ENCODE measurements at places on chromosomes 2 and 18.

DNA sequence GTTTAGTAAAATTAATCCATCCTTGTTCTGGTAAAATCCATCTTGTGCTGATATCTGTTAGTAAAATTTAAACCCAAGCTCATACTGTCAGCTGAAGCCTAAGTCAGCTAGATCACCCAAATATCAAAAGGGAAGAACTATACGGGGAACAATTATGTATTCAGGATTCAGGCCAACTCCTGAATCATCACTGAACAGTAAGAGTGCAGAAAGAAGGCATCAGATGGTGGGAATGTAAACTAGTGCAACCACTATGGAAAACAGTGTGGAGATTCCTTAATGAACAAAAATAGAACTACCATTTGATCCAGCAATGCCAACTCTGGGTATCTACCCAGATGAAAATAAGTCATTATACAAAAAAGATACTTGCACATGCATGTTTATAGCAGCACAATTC, 81.8 kb downstream of the RAPGEF4 start:
- DNase-seq = no peak

- DNase-seq = no peak
These were observed 21.1 kb downstream of the BABAM2 start for GRCh38 chr2:27911458-27912210.

DNA sequence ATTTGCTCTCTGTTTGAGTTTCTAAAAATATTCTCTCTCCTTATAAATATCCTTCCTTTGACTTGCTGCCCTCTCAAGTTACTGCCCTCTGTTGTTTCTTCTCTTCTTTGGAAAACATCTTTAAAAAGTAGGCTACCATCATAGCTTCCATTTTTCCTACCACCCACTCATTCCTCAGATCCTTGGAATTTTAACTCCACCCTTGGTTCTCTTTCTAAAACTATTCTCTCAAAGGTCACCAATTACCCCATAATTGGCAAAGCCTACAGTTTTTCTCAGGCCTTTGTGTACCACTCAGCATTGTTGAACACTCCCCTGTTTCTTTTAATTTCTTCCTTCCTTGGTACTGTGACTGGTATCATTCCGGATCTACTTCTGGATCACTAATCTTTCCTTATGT, 43.0 kb upstream of the ITGAV start:
- DNase-seq = no peak

DNA sequence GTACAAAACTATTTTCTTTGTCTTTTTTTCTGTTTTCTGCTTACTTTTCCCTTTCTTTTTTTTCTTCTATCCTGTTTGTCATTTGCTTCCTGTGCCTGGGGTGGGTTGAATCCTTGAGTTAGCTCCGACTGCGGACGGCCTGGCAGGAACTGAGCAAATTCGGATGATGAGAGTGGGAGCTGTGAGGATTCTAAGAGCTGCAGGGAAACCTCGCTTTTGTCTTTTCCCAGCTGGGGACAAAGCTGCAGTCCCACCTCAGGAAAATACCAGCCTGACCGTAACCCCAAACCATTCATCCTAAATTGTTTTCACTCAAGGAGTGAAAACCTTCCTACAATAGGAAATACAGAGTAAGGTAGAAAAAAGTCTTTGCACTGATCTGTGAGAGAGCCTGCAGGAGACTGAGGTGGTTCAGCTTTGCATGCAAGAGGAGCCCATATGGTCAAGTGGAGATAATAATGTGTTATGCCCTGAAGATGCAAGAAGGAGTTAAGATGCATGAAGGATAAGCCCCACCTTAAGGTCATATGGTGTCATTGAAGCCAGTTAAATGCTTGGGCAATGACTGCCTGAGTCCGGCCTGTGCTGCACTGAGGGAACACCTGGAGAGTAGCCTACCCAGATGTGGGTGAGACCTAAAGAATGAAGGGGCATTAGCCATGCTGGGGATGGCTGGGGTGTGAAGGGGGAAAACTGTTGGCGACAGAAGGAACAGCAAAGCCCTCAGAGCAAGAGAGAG, 31.7 kb upstream of the ARL4C start:
- no peak for DNase-seq

GRCh38 chr2:8282858-8283252, 399.0 kb upstream of the ID2 start:
- DNase-seq = no peak

- DNase-seq = no peak
These were observed 143.5 kb upstream of the SP5 start for GRCh38 chr2:170571612-170572011.

DNA sequence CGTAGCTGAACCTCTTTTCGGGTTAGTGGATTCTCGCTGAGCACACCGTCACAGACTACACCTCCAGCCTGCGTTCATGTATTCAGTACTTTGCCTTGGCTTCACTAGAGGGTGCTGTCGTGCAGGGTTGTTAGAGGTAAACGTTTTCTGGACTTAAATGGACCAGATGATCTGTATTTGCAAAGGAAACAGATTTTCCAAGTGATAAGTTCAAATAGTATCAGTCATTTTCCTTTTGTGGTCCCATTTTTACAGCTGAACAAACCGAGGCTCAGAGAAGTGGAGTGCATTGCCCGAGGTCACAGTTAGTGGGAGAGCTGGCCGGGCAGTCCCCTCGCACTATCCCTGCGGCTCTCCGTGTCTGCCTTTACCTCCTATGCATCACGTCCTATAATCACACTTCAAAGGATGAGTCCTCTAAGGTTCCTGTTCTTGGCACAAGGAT, 125.9 kb downstream of the MAP4K4 start:
- no peak for DNase-seq

GRCh38 chr2:99701503-99701902, 211.7 kb upstream of the REV1 start:
- no peak for DNase-seq

- peak; percentile 77 for DNase-seq
These were observed 502 bp downstream of the EPAS1 start for GRCh38 chr2:46297546-46298271.

DNA sequence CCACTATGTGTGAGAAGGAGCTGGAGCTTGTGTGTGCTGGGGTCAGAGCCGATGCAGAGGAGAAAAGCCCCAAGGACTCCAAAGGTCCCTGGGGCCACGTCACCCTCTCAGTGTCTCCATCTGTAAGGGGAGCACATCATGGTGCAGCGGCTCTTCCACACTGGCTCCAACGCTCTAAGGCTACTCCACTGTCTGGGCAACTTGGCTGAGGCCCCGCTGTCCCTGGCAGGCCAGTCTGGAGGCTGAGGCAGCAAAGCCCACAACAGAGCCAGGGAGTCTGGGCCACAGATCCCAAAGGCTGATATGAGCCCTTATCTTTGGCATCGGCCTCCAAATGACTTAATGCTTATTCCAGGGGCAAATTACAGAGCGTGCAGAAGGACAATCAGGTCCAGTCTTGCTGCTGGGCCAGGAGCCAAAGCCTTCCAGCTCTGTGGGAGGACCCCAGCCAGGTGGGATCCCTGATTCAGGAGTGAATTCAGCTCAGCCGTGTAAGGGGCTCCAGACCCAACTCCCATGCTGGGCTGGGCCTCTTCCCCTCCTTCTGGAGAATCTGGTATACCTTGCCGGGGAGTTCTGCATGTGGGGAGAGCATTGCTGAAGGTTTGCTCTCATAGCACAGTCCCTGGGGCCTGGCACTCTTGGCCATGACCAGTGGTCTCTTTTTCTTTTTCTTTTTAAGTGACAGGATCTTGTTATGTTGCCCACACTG, 1.8 kb upstream of the DUSP2 start:
- no peak for DNase-seq

DNA sequence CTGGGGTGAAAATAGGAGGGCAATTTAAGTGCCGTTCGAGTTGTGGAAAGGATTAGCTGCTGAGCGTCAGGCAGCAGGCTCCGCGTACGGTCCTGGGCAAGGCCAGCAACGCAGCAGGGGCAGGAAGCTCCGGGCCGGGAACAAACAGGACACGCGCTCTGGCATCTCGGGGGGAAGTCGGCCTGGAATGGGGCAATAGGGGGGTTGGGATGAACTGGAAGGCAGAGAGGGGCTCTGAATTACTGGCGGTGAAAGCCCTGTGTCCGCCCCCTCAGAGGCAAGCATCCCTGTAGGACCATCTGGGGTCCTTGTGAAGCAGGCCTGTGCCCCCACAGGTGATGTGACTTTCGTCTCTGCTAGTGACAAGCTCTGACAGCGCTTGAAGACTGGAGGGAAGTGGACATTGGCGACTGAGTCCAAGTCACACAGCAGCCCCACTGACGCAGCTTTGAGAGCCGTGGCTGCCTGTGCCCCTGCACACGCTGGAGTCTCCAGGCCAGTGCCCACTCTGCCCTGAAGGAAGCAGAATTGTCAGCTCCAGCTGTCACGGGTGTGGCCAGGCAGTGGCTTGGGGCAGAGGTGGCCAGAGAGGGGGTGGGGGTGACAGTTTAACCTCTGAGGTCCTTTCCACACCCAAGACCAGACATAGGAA, 22.3 kb downstream of the GPR35 start:
- no peak for DNase-seq

DNA sequence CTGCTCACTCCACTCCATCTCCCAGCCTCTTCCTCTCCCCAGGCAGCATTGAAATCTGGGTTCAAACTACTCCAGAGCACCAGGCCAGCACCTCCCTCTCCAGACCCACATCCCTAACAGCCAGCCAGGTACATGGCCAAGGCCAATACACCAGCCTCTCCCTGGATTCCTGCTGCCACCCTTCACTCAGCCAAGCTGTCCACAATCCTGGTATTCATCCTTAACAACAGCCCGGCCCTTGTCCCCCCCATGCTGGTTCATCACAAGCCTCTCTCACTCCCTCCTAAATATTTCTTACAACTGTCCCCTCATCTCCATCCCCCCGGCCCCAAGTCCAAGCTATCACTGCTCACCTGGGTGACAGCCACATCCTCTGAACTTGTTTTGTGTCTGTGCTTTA, 129.9 kb upstream of the HAAO start:
- DNase-seq = no peak

GRCh38 chr2:163571423-163572102, 164.2 kb downstream of the FIGN start:
- no peak for DNase-seq

GRCh38 chr2:141911485-141912066, 219.2 kb downstream of the LRP1B start:
- no peak for DNase-seq

DNA sequence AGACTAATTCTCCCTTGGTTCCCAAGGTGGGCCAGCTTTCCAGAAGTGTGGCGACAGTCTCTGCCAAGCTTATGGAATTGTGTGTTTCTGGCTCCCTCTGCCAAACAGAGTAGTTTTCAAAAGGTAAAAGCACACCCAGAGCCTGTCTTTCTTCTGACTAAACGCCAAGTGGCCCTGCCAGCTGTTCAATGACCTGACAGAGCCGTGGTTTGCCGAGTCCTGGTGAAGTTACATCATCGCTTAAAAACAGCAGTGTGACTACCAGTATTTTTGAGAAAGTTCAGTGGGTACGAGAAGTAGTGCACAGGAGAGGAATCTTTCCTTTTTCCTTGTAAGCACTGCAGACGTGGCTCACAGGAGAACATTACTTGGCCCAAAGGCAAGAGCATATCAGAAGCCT, 1.9 kb downstream of the PER2 start:
- DNase-seq = peak; percentile 65

DNA sequence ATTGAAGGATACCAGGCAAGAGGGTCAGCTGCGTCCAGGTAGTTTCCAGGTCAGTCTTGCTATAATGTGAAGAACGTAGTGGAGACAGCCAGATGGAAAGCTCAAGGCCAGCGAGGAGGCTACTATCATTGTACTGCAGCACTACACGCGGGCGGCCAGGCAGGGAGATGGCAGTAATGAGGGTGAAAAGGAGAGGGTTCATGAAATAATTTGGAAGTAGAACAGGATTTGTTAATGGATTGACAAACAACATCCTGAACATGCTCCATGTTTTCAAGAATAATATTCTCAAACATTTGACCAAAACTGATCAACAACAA, 17.1 kb downstream of the SPIRE1 start:
- no peak for DNase-seq

- DNase-seq = no peak
These were observed 1588.9 kb upstream of the TMEFF2 start for GRCh38 chr2:193783681-193784080.

DNA sequence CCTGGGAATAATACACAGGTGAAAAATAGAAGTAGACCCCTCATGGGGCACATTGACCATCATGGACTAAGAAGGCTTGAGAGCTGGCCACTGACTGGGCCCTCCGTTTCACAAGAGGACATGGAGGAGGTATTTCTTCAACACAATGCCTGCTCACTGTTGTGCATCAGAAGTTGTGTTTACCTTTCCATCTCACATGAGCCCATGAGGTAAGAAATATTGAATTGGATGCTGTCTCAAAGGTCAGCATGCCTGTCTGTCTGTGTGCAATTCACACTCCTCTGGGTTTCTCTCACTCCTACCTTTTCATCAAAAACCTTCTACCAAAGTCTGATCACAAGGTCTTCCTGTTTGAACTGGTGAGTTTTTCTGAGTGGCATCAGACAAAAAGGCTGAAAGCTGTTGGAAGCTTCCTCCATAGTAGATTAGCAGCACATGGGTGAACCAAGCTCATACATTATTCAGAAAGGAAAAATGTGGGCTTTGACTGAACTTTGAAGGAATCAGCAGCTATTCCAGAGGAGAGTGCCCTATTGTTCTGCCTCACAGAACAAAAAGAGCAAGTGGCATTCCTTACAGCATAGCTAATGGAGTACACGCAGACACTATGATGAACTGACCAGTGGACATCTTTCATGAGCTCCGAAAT, 143.2 kb upstream of the RND3 start:
- no peak for DNase-seq

- peak; percentile 97 for DNase-seq
These were observed 16.5 kb downstream of the TWIST2 start for GRCh38 chr2:238864207-238865014.

DNA sequence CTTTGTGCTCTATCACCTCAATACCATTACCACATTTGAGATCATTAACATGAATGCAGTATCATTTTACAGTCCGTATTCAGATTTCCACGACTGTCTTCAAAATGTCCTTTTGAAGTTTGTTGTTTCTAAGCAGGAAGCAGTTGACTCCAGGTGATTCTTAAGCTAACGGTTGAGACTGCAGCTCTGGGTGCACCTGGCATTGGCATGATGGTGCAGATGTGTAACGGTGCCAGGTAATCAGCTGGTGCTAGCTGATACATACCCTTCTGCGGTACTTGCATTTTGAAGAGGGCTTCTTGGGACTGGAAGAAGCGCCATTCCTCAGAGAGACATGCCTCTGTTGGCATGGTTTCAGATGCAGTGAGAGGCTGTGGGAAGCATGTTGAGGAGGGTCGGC, 19.5 kb downstream of the SIGLEC15 start:
- no peak for DNase-seq

DNA sequence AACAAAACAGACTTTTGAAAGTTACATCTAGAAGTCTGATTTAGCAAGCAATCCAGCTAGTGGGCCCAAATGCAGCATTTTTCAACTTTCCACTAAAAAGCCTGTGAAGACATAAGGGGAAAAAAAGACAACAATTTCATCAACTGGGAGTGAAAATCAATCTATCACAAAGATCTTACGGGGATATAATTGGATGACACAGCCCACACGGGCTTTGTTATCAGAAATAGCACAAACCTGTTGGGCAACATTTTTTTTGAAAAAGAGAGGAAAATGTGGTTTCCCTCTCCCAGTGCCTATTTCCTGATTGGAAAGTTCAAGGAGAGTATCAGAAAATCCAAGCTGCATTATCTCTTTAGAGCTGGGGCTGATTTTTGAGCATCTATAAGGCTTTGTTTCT, 132.7 kb downstream of the EVA1A start:
- DNase-seq = no peak

Data from PC-9 (cell line).